ENCODE measurements at places on chromosomes 1 and 21.

- DNase-seq = no peak
- H3K4me1 ChIP-seq = peaks cover 3% of the 10 kb centered on the region
Measured at GRCh38 chr1:179297105-179297378, 3.4 kb downstream of the SOAT1 start.

DNA sequence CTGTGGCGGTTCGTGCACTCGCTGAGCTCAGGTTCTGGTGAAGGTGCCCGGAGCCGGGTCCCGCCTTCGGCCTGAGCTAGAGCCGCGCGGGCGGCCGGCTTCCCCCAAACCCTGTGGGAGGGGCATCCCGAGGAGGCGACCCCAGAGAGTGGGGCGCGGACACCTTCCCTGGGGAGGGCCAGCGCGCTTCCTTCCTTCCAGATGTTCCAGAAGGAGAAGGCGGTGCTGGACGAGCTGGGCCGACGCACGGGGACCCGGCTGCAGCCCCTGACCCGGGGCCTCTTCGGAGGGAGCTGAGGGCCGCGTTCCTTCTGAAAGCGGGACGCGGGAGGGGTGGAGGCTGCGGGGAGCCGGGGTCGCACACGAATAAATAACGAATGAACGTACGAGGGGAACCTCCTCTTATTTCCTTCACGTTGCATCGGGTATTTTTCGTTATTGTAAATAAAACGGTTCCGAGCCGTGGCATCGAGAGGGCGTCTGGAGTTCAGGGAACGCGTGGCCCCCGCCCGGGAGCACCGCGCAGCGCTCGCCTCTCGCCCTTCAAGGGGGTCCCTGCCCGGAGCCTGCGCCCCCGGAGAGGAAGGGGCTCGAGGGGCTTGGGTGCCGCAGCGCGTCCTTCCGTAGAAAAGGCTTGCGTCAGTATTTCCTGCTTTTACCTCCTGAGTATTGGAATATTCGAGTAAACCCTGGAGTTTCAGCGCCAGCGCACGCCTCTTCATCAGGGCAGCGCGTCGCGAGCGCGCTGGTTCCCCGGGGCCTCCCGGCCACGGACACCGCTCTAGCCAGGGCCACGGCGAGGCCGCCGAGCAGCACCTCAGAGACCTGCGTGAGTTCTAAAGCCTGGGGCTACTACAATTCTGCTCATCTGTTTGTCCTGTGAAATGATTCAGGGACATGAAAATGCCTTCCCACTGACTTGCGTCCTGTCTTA is 11.5 kb downstream of the YBEY start:
- H3K36me3 ChIP-seq = peaks cover 8% of the 10 kb centered on the region
- H3K4me3 ChIP-seq = peak overlapping the region; percentile 41
- H3K27me3 ChIP-seq = no peaks in the 10 kb centered on the region
- no peak overlapping the region for H3K27ac ChIP-seq
- no peak for DNase-seq

DNA sequence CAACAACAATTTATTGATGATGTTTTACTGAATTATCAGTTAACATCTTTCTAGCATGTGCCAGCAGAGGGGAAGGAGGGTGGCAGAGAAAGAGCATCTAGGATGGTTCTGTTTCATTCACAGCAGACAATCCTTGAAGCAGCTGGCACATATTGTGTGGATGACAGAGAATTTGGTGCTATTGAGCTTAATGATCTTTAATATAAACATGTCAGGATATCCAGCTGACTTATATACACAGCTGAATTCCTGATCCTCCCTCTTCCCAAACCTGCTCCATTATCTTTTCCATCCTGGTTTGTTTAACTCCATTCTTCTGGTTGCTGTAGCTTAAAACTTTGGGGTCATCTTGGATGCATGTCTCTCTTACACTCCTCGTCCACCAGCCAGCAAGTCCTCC is 218.6 kb downstream of the CACNA1E start:
- H3K27me3 ChIP-seq = no peaks in the 10 kb centered on the region
- H3K27ac ChIP-seq = no peak overlapping the region
- DNase-seq = no peak

DNA sequence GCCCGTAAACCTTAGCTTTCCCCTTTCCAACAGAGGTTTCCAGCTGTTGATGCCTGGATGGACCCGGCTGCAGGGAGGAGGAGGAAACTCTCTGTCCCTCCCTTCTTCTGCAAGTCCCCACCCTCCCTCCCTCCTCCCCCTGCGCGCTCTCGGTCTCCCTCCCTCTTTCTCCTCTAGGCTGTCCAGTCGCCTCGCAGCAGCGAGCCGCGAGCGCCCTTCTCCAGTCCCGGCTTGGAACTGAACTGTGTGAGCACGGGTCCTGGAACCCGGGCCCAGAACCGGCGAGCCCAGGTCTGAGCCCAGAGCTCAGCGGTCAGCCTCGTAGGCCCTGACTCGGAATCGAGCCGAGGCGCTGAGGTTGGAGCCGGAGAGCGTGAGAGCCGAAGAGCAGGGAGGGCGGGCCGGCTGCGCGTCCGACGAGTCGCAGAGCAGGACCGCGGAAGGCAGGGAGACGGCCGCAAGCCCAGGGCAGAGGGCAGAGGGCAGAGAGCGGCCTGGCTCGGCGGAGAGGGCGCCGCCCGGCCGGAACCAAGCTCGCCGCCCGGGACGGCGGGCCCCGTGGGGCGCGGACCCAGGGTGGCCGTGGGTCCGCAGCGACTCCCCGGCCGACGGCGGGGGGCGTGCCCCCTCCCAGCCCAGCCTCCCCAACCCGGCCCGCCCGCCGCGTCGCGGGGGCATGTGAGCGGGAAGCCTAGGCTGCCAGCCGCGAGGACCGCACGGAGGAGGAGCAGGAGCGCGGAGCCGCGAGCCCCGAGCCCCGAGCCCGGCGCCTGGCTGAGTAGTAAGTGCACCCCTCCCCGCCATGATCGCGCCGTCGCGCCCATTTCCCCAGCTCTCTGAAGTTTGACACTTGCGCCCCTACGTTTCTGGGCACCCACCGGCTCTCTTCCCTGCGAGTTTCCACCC is at the start of gene SOX13:
Gene SOX13, plus strand, starts transcription at position 185 of the 906 bp plus-strand sequence. CDS start 39,801 bp downstream, outside the sequence.
- peak; percentile 92 for DNase-seq
- peak within 1 kb of the TSS; percentile 89 for H3K4me3 ChIP-seq
- peak within 1 kb of the TSS; percentile 78 for H3K27ac ChIP-seq
- H3K36me3 ChIP-seq = no peaks in the 10 kb centered on the region

GRCh38 chr1:27284425-27285273 is 37.3 kb upstream of the TMEM222 start:
- H3K36me3 ChIP-seq = peaks cover 42% of the 10 kb centered on the region
- DNase-seq = peak; percentile 90
- no peak overlapping the region for H3K4me3 ChIP-seq
- no peaks in the 10 kb centered on the region for H3K4me1 ChIP-seq

DNA sequence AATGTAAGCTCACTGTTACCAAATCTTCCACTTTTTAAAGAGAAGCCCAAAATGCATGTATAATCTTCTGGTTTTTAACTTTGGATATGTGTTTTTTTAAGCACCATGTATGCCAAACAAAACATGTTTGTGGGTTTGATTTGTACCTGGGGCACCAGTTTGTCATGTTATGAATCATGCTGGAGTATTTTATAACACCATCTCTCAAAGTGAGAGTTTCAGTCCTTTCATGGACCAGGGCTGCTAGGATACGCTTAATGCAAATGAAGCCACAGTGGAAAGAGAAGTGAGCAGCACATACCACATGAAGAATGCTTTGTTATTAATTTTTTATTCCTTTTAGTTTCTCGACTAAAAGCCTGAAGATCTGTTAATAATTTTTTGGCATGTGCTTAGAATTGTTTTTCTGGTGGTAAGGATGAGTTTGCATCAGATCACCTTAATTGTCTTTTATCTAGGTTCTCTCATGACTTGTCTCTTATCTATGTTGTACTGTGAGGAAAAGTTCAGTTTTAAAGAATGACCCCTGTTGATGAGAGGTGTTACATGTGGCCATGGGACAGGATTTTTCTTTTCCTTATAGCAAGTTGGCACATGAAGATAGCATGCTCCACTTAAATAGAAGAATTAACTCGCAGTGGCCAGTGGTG is 2.0 kb upstream of the RABGAP1L start:
- H3K4me3 ChIP-seq = no peak overlapping the region
- H3K36me3 ChIP-seq = no peaks in the 10 kb centered on the region
- DNase-seq = no peak
- no peaks in the 10 kb centered on the region for H3K4me1 ChIP-seq

DNA sequence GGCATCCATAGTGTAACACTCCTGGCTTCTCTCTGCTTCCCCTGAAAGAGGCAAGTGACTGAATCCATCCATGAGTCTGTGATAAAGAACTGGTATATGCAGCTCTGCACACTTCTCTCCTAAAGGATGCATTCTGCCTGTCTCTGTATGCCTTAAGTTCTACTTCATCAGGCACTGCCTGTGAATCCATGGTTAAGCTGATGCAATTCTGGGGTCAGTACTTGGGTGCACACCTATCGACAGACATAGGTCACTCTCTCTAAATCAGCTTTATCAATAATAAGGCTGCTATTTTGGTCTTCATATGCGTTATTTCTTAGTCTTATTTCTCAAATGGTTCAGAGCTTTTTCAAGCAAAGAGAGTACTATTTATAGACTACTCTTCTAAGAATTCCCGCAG is 32.7 kb upstream of the PTP4A2 start:
- no peak overlapping the region for H3K27ac ChIP-seq
- no peaks in the 10 kb centered on the region for H3K27me3 ChIP-seq
- H3K36me3 ChIP-seq = no peaks in the 10 kb centered on the region
- no peak overlapping the region for H3K4me3 ChIP-seq

DNA sequence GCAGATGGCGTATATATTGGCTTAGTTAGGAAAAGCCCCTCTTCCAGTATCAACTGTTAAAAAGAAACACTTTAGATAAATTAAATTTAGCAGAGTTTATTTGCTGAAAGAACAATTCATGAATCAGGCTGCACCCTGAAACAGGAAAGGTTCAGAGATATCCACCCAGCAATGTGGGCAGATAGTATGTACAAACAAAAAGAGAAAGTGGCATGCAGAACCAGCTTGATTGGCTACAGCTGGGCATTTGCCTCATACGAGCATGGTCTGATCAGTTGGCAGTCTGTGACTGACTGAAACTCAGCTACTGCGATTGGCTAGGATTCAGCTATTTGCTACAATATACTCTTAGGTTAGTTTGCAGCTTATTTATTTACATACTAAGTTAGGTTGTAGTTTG is 98.2 kb downstream of the ZC3H11B start:
- no peaks in the 10 kb centered on the region for H3K27me3 ChIP-seq
- H3K4me1 ChIP-seq = no peaks in the 10 kb centered on the region
- H3K4me3 ChIP-seq = no peak overlapping the region
- no peak overlapping the region for H3K27ac ChIP-seq
- no peaks in the 10 kb centered on the region for H3K36me3 ChIP-seq

DNA sequence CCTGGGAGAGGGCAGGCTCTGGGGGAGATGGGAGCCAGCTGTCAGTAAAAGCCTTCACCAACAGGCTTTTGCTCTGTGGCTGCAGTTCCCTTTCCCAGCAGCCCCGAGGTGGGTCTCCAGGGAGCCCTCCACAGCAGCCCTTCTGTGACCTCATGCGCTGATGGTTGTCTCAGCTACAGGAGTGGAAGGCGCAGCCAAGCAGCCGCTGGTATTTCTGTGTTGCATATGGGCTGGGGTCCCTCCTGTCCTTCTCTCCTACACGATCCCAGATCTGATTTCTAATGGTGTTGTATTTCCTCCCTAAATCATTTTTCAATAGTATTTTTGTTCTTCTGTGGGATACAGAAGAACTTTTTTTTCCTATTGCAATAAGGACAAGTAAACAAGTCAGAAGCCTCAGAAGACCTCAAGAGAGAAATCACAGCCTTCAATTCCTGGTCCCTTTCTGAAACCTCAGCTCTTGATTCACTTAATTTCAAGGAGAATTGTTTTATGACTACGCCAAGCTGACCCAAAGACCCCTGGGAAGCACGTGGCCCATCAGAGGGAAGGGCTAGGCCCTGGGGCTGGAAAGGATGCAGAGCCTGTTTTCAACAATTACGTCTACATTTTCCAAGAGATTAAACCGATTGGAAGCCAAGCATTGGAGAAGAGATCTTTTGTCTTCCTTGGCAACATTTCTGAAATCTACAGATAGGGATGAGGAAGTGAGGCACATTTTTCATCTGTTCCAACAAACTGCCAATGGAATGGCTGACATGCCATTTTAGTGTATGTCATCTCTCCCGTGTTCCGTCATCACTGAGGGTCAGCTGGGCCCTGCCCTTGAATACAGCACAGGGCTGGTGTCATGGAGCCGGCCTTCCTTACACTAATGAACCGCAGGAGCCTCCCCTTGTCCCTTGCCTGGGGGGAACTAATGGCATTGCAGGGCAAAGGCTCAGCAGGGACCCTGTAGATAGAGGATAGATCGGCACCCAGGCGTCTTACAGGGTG is 42.0 kb upstream of the SCCPDH start:
- DNase-seq = no peak
- no peaks in the 10 kb centered on the region for H3K36me3 ChIP-seq
- H3K4me3 ChIP-seq = no peak overlapping the region
- no peaks in the 10 kb centered on the region for H3K27me3 ChIP-seq
- H3K27ac ChIP-seq = no peak overlapping the region

DNA sequence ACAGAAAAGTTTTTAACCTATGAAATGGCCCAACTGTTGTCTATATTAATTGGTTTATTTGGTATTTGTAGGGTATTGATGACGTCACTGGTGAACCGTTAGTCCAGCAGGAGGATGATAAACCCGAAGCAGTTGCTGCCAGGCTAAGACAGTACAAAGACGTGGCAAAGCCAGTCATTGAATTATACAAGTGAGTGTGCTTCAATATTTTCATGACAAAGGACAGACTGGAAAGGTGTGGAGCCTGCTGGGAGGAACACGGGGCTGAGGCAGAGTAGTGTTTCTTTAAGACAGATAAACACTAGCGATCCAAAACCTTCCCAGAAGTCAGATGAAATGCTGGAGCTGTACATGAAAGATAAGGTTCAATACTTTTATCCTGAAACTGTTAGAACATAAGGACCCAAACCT is 76.7 kb downstream of the AK4 start:
- no peak overlapping the region for H3K4me3 ChIP-seq
- H3K27me3 ChIP-seq = no peaks in the 10 kb centered on the region
- H3K27ac ChIP-seq = no peak overlapping the region
- DNase-seq = no peak
- H3K4me1 ChIP-seq = no peaks in the 10 kb centered on the region

- H3K4me3 ChIP-seq = no peak overlapping the region
- H3K27ac ChIP-seq = no peak overlapping the region
- no peaks in the 10 kb centered on the region for H3K4me1 ChIP-seq
- no peak for DNase-seq
- no peaks in the 10 kb centered on the region for H3K27me3 ChIP-seq
- H3K36me3 ChIP-seq = no peaks in the 10 kb centered on the region
Measured at GRCh38 chr1:177802304-177802703, 167.6 kb downstream of the SEC16B start.

GRCh38 chr1:87904651-87905050 is 576.0 kb downstream of the LMO4 start:
- DNase-seq = no peak
- H3K27me3 ChIP-seq = no peaks in the 10 kb centered on the region
- no peak overlapping the region for H3K4me3 ChIP-seq
- no peaks in the 10 kb centered on the region for H3K4me1 ChIP-seq
- H3K27ac ChIP-seq = no peak overlapping the region
- no peaks in the 10 kb centered on the region for H3K36me3 ChIP-seq
